ENCODE measurements at places on chromosomes 11 and 22.

DNA sequence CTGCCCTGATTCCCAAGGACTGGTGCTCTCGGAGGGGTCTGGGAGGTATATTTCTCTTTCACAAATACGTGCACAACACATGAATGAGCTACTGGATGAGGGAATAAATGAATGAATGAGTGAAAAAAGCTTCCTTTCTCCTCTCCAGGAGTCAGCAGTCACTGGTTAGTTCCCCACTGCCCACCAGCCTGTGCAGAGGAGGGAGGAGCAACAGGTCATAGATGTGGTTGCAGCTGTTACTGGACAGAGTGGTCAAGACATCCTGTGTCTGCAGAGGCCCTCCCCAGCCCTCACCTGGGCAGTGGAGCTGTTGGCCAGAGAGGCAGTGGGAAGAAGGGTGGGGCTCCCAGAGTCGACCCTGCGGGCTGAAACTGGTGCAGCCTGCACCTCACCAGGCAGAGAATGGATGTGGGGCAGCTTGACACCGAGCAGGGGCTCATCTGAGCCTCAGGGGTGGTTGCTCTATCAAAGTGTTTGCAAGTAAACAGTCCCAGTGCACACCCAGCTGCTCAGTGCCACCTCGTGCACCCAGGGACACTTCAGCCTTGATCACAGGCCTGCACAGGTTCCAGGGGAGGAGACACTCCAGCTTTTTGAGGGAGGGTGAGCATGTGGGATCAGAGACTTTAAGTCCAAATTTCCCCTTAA, 1.4 kb upstream of the VPREB1 start:
- DNase-seq = no peak

GRCh38 chr22:32707971-32708370, 93.5 kb upstream of the TIMP3 start:
- no peak for DNase-seq

DNA sequence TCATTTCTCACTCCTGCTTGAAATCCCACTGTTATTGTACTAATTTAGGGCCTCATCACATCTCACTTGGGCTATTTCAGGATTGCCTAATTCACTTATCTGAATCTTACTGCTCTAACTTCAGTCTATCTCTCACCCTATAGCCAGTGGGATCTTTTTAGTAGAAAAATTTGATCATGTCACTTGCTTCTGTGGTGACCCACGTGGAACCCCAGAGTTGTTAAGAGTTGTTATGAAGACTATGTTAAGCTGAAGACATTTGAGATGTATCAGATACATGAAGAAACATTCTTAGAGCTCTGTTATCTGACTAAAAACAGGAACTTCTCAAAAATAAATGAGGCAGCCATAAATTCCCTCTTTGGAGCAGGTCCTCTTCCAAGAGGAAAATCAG, 1375.6 kb upstream of the TENM4 start:
- DNase-seq = no peak

DNA sequence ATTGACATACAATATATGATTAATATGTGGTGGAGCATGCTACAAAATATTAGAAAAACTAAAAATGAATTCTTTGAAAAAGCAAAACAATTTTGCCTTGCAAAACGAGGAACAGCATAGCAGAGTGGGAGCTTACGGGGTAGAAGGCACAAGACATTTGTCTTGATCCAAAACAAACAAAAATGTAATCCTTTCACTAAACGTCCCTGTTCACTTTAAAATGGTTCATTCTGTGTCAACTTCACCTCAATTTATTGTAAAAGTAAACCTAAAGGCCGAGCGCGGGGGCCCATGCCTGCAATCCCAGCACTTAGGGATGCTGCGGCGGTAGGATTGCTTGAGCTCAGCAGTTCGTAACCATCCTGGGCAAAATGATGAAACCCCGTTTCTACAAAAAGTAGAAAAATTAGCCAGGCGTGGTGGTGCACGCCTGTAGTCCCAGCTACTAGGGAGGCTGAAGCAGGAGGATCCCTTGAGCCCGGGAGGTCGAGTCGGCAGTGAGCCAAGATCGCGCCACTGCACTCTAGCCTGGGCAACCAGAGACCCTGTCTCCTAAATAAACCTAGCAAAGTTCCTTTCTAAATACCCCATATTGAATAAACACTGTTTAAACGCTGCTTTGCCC, 2.0 kb downstream of the PRDM10 start:
- no peak for DNase-seq

GRCh38 chr11:99952816-99953215, 734.3 kb upstream of the ARHGAP42 start:
- DNase-seq = no peak

DNA sequence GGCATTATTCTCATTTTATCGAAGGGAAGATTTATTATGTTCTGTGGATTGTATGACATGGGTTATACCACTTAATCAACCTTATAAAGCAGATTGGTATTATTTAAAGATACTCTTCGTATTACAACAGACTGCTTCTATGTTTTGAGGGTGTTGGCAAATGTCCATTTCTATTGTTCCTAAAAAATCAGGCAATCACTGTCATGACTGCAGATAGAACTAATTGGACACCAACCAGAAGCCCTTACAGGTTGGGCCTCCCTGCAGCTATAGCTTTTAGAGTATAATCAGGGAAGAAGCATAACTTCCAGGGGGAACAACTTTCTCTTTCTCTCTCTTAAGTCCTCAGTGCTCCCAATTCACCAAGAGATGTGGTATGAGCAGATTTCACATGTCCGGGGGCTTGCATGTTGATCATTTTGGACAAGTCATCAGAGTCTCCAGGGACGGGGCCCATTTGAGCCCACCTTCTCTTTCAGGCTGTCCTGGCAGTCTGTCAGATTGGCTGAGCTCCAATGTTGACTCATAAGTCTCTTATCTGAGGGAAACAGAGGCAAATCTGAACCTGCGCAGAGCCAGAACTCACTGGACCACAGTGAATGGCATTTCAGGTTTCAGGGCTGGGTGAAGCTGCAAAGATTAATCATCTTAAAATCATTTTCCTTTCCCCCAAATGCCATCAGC, 264.0 kb upstream of the CCDC90B start:
- no peak for DNase-seq

- no peak for DNase-seq
Measured at GRCh38 chr11:74707182-74707581, 24.0 kb downstream of the CHRDL2 start.

- DNase-seq = no peak
Measured at GRCh38 chr11:23851216-23851615, 645.6 kb upstream of the LUZP2 start.

- no peak for DNase-seq
Measured at GRCh38 chr22:49786976-49787706, 40.5 kb downstream of the BRD1 start.

DNA sequence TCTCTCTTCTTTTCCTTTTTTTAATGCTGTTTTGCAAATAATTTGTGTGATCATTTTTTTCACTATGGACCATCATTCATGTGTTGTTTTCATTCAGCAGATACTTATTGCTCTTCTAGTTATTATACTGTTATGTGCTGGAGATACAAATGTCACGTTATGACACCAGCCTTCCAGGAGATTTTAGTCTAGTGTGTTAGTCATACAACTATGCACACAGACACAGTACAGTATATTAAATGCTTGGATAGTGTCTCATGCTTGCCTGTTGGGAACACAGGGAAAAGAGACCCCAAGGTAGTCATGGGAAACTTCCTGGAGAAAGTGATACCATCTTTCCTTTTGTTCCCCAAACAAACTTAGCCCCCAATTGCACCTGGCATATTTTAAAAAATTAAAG, 116.1 kb downstream of the UVRAG start:
- DNase-seq = no peak

- no peak for DNase-seq
Measured at GRCh38 chr11:82974851-82975250, 73.3 kb downstream of the DDIAS start.

DNA sequence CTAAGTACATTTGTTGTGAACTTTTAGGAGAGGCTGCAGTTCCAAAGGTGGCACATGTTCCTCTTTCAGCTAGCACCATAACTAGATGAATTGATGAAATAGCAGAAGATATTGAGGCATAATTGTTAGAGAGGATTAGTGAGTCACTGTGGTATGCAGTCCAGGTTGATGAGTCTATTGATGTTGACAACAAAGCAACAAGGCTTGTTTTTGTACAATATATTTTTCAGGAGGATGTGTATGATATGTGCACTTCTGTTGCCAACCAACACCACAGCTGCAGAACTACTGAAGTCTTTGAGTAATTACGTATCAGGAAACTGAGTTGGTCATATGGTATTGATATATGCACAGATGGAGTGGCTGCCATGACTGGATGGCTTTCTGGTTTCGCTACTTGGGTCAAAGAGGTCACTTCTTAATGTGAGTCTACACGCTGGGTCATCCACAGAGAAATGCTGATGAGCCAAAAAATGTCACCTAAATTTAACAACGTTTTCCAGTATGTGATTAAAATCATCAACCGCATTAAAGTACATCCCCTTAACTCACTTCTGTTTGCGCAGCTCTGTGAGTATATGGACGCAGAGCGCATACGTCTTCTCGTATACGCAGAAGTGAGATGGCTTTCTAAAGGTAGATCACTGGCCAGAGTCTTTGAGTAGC, 261.3 kb upstream of the ANO5 start:
- DNase-seq = no peak

DNA sequence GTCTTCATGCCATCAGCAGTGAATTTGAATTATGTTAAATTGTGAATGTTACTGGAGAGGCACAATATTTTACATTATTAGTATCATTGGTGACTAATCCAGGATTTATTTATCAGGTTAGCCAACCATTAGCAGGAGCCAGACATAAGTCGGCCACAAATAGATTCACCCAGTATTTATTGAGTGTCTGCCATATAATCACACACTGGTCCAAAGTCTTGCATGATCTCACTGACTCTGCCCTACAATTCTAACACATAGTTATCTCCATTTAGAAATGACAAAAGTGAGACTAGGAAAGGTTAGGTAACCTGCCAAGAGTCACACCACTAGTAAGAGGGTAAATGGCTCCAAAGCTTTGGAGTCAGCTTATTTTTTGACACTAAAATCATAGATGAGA, 179.6 kb downstream of the BLID start:
- DNase-seq = no peak

DNA sequence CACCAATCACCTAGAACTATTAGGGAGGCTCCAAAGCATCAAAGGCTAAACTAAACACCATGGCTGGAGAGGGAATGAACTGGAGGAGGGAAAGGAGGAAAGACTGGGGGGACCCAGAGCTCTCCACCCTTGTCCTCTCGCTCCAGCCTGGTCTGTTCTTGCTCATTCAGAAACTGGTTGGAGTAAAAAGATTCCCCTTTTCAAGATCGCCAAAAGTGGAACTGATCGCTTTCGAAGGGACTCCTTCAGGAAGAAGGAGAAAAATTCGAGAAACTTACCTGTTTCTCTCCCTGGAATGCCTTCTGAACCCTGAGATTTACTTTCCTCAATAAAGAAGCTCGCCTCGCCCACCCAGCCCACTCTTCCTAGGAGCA, 46.9 kb downstream of the OR4D9 start:
- DNase-seq = no peak

DNA sequence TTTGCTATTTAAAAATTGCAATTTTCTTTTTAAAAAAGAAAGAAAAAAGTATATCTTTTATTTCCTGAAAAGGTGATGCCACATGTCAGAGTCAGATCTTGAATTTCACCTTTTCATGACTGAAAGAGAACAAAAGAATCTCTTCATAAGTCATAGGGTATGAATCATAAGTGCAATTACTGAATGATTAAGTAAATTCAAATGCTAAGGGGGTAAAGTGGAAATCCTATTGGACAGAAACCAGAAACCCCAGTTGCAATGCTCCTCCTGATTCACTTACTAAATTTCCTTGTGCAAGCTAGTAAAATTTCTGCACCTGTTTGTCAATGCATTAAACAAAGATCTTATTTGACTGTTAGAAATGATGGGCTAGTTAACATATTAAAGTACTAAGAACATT, 8.2 kb upstream of the PRRG4 start:
- no peak for DNase-seq
